CD14-positive monocyte (primary cell): ENCODE measurements at places on chromosomes 5 and 9. TPM values are rescaled to one million over a fixed set of nuclear protein-coding genes. Genes with fewer than 3 reads are reported as not detected.

The KIF12 gene
- not detected for polyA plus RNA-seq

The NR6A1 gene
- 0.28 TPM for polyA plus RNA-seq

The ZNF354C gene
- polyA plus RNA-seq = 0.19 and 0.48 TPM in 2 replicates

The PKD2L2 gene
- polyA plus RNA-seq = not detected

The PLAC8L1 gene
- not detected in 2 replicates for polyA plus RNA-seq

The STING1 gene
- 83.7 TPM for polyA plus RNA-seq

The OR2S2 gene
- not detected in 2 replicates for polyA plus RNA-seq

The CDH6 gene
- polyA plus RNA-seq = not detected

The ASPN gene
- polyA plus RNA-seq = not detected

The CEL gene
- polyA plus RNA-seq = 0.23 and 0.24 TPM in 2 replicates

The PCDHA1 gene
- polyA plus RNA-seq = not detected in 2 replicates

The RAPGEF1 gene
- polyA plus RNA-seq = 3.0 TPM

The COL5A1 gene
- polyA plus RNA-seq = not detected

The ANKRD31 gene
- not detected for polyA plus RNA-seq

The RFX3 gene
- polyA plus RNA-seq = 1.7 TPM

The NR2F1-AS1 gene
- not detected for polyA plus RNA-seq

The ABO gene
- 1.5 and 2.1 TPM in 2 replicates for polyA plus RNA-seq

The RNF208 gene
- not detected for polyA plus RNA-seq

The C5orf24 gene
- polyA plus RNA-seq = 4.9 and 17.1 TPM in 2 replicates

The TMEM252 gene
- polyA plus RNA-seq = not detected

The LCN12 gene
- polyA plus RNA-seq = not detected

The TXNDC8 gene
- not detected in 2 replicates for polyA plus RNA-seq

The KCNMB1 gene
- polyA plus RNA-seq = 1.2 TPM

The EGFLAM gene
- not detected for polyA plus RNA-seq

The ADAMTS13 gene
- polyA plus RNA-seq = not detected

The CYLC2 gene
- polyA plus RNA-seq = not detected in 2 replicates

The GPR150 gene
- polyA plus RNA-seq = not detected in 2 replicates

The CD274 gene
- polyA plus RNA-seq = not detected

The MYO10 gene
- 0.35 and 0.48 TPM in 2 replicates for polyA plus RNA-seq

The AGXT2 gene
- polyA plus RNA-seq = not detected in 2 replicates

The ADRB2 gene
- 6.8 TPM for polyA plus RNA-seq

The OSMR gene
- not detected in 2 replicates for polyA plus RNA-seq

The CATSPER3 gene
- polyA plus RNA-seq = 0.52 TPM

The CHSY3 gene
- polyA plus RNA-seq = not detected

The HTR4 gene
- polyA plus RNA-seq = not detected
